Inflammatory macrophage (primary cell): ENCODE measurements at places on chromosomes 5 and 9.

DNA sequence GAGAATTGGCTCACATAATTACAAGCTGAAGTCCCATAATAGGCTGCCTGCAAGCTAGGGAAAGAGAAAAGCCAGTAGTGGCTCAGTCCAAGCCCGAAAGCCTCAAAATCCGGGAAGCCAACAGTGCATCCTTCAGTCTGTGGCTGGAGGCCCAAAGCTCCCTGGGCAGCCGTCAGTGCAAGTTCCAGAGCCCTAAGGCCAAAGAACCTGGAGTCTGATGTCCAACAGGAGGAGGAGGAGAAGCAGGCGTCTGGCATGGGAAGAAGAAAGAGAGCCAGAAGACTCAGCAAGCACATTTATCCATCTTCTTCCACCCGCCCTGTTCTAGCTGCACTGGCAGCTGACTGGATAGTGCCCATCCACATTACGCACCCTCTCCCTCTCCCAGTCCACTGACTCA lies 213.4 kb downstream of the GAS1 start:
- no peak for DNase-seq

DNA sequence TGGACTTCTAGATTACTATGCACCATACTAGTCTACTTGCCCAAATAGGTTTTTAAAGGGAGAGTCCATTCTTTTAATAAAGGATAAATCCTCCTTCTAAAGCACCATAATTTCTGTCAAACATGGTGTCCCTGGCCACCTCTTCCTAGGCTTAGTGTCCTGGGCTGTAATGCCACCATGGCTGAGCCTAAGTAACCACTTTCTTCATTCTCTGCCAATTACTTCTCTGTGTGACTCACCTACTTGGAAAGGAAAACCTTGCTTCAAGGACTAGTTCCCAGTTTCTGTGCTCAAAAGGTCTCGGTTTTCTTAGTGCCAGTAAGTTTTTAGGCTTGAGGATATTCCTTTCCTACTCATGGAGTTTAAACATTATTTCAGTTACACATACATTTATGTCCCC lies 273.4 kb downstream of the DENND1A start:
- no peak for DNase-seq

DNA sequence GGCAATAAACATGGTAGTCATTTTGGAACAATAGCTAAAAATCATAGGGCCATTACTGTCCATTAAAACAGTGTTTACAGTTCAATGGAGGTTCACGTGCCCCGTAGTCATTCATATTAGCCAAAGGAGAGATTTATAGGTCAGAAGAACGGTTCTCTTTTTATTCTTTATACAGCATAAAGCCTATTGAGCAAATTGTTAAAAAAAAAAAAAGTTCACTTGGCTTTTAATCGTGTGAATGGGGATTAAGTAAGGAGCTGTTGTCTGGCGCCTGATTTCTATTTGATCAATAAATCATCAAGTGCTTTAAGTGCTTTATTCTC lies 69.1 kb upstream of the TBCA start:
- no peak for DNase-seq

- no peak for DNase-seq
Measured at GRCh38 chr5:95803271-95804148, 19.0 kb downstream of the GLRX start.

- DNase-seq: peak; percentile 17
Measured at GRCh38 chr9:114482593-114482992, 22.7 kb downstream of the WHRN start.

DNA sequence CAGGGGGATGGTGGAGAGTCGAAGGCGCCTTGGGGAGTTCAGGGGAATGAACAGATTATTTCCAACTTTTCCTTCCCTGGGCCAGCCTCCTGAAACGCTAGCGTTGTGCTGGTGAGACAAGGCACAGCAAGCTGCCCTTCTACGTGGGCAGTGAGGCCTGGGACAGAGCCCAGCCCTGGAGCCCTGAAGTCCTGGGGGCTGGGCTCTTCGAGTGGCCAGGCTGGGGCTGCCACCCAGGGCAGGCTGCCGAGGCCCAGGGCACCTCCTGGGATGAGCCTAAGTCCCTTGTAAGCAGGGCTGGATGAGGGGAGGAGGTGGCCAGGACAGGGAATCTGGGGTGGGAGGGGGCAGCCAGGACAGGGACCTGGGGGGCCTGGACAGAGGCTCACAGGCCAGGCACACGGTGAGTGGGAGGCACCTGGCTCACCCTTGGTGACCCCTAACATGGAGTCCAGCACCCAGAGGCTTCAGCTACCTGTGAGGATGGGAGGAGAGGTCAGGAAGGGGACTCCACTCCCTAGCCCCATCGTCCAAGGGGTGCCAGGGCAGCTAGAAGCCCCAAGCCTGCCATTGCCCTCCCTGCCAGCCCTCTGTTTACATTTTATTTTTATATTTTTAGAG lies 1.3 kb upstream of the LCN12 start:
- no peak for DNase-seq

DNA sequence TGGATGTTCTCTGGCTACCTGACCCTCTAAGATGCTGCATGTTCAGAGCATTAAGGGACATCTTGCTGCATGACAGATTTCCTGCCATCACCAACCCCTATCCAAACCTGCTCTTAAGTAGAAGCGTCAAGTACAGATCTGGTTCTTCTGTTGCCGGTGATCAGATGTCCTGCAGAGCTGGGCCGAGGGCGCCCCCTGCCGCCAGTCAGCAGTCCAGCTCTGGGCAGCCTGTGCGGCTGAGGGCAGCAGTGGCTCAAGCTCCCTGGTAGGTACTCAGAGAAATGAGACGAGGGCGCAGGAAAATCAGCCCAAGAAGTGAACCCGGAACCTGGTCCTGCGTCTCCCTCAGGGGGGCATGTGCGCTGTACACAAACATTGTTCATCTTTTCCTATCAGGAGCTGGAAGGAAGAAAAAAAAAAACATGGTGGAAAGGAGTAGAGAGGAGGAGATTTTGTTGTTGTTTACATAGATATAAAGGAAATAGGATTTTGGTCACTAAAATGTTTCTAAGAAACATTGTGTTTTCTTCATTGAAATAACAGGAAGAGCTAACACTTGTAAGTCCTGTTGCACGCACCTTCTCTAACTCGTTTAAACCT lies 95.8 kb downstream of the CFAP90 start:
- DNase-seq: peak; percentile 54

- DNase-seq: no peak
Measured at GRCh38 chr9:134837529-134837928, 43.1 kb upstream of the FCN2 start.
